ENCODE measurements at places on chromosomes 4 and X.

DNA sequence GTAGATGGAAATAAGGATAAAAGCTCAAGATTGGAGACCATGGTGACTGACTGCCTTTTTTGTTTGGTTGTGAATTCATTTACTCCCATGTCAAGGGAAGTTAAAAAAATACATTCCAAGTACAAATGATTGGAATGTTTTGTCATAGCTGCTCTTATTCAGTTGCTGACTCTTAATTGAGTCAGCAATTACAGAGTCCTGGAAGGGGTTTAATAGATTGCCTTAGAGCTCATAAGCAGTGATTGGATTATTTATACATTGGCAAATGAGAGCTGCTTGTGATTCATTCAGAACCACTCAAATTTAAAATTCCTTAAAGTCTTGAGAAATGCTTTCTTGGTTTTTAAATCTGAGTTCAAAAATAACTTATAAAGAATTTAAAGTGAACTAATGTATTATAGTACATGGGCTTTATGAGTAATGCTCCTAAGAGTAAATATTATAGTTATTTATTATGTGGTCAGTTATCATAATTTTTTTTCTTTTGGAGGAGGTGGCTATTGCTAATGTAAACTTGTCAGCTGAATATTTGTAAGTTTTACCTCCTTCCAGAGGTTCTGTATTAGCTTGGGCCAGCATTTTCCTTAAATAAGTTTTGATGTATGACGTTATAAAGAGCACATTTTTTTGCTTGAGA, 13.6 kb downstream of the JADE1 start:
- DNase-seq: no peak

DNA sequence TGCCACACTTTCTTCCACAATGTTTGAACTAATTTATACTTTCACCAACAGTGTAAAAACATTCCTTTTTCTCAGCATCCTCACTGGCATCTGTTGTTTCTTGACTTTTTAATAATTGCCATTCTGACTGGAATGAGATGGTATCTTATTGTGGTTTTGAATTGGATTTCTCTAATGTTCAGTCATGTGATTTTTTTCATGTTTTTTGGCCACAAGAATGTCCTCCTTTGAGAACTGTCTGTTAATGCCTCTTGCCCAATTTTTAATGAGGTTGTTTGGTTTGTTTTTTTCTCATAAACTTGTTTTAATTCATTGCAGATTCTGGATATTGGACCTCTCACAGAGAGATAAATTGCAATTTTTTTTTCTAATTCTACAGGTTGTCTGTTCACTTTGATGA, 1195.2 kb downstream of the TECRL start:
- DNase-seq: no peak

- DNase-seq: no peak
Observed at GRCh38 chrX:88202149-88202548, 544.9 kb upstream of the CPXCR1 start.

GRCh38 chr4:38169524-38169923, 209.3 kb downstream of the PTTG2 start:
- DNase-seq: no peak

- DNase-seq: no peak
Observed at GRCh38 chr4:77393996-77394395, 211.6 kb upstream of the CXCL13 start.

GRCh38 chrX:115452251-115452650, 108.7 kb upstream of the PLS3 start:
- DNase-seq: no peak

DNA sequence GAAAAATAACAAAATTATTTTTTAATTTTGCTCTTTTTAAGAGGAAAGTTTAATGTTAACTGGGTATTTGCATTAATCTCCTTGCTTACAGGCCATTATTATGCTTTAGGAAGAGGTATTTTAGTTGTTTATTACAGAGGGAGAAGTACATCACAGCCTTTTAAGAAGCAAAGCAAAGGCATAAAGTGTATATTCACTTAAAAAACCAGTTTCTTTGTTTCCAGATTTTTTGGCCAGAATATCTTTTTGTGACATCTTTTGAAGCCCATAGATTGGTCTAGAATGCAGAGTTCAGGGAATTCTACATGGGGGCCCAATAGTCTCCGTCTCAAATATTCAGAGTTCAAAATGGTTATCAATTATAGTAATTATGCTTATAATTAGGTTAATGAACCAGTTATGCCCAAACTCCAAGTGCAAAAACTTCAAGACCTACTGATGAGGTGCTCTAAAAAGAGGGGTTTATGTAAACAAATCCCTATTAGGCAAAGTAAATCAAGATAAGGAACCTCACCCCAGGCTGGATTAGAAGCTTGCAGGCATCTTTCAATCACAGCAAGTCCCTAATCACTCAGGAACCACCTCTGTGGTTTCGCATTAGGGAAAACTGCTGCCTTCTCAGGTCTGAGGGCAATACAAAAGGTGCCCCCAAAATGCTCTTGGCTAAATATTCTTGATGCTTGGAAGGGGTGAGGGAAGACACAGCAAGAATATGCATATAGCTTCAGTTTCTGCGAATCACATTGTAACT, 1.4 kb downstream of the CXXC4 start:
- DNase-seq: no peak

Data from left renal cortex interstitium (tissue), 4 donors.